RWPE1 (cell line): ENCODE measurements at places on chromosomes 6 and 20.

- DNase-seq = no peak
These were observed 187.4 kb upstream of the RREB1 start for GRCh38 chr6:6920114-6920986.

DNA sequence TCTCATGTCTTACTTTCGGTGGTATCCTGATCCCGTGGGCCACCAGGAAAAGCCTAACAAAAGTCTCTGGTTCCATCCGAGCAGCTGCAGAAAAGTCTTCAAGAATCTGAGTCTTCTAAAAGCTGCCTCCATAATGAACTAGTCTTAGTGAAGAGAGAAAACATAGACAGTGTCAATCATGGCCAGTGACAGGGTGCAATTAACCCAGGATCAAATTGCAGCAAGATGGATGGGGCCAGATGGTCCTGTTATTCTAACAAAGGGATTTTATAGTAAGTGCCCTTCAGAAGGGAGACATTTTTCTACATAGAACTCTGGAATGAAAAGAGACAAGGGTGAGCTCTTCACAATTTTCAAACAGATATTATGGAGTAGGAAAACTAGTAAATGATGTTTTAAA is 281.6 kb upstream of the ZFP64 start:
- no peak for DNase-seq

GRCh38 chr6:63352544-63353285 is 32.9 kb upstream of the LGSN start:
- DNase-seq = peak; percentile 30

DNA sequence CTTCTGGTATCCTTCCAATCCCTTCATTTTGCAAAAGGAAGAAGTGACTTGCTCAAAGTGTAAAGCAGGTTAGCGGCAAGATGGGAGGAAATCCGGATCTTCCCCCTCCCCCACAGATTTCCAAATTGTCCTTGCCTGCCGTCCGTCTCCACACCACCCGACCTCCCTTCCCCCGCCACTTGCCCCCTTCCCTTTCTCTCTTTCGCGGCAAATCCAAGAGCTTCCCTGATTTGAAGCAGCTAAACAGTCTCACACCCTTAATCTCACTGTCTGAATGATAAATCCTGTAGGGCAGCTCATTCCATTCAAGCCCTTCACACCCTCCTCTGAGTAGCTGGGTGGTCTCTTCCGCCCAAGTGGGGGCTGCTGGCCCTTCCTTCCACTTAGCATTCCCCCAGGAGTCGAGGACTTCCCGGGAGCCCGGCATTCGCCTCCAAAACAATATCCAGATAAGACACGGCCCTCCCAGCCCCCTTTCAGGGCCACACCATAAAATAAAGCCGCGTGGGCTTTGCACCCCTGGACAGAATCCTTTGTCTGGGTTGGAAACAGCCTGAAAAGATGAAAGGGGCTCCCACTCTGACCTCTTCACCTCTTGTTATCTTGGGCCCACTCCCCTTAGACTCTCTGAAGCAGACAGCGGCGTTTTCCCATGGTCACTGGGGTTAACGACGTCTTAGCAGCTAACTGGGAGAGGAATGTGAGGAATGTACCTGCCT is 44.0 kb upstream of the PIM1 start:
- no peak for DNase-seq

GRCh38 chr6:45666846-45667245 is 289.1 kb upstream of the SUPT3H start:
- no peak for DNase-seq

- no peak for DNase-seq
These were observed 36.0 kb downstream of the ARFGEF2 start for GRCh38 chr20:48957533-48957932.

DNA sequence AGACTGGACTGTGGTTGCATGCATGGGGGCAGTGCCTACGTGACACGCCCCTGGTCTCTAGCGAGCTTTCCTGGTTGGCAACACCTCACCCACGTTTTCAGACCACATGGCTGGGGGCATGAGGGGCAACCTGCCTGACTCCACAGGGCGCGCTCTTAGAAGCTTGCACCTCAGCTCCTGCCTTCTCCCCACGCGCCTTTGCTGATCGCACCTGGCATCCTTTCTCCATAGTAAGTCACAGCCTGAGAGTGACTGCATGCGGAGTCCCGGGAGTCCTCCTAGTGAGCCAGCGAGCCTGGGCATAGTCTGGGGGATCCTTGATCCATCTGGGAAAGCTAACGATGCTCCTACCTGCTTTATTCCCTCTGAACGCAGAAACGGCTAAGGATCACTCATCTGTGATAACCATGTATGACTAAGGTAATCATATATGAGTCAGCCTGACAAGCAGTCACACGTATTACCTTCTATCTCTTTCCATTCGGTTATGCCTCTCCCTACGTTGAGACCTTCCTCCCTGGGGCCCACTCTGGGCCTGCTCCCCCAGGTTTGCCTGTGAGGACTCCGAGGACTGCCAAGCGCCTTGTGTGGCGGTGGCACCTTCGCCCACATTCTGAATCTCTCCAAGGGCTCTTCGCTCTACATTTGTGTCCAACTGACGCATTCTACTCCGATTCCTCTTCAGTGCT is 4.5 kb downstream of the TCFL5 start:
- DNase-seq = peak; percentile 94

DNA sequence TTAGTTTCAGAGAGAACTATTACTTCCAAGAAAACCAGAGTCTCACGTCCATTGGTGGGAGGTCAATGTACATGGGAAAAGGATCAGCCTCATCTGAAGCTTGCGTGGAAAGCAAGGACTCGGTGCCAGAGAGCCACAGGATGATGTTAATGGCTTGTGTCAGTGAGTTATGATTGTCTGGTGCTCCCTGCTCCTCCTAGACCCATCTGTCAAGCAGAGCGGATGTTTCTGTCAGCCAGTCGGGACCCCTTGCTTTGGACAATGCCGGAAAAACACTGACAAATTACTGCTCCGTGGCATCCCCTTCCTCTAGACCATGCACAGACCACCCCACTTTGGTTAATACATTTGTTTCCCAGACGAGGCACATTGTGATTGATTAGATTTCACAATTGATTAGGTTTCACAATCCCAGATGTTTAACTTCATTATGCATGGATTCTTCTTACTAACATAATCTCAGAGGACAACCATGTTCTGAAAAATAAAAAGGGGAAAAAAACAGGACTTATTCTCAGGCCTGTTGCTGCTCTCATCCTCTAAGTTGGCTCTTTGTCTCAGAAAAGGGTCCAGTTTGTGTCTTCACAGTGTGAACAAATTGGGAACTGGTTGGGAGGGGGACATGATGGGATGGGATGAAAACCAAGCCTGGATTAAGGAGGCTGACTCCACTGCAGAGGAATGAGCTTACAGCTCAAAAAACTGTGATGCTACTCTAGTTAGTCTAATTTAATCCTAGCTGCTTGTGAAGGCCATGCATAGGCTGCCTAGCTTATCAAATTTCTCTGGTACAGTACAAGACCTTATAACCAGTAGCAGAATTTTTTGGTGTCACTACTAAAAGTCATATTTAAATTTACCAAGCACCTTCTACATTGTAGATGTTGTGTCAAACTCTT is 51.9 kb downstream of the UNC5CL start:
- no peak for DNase-seq

DNA sequence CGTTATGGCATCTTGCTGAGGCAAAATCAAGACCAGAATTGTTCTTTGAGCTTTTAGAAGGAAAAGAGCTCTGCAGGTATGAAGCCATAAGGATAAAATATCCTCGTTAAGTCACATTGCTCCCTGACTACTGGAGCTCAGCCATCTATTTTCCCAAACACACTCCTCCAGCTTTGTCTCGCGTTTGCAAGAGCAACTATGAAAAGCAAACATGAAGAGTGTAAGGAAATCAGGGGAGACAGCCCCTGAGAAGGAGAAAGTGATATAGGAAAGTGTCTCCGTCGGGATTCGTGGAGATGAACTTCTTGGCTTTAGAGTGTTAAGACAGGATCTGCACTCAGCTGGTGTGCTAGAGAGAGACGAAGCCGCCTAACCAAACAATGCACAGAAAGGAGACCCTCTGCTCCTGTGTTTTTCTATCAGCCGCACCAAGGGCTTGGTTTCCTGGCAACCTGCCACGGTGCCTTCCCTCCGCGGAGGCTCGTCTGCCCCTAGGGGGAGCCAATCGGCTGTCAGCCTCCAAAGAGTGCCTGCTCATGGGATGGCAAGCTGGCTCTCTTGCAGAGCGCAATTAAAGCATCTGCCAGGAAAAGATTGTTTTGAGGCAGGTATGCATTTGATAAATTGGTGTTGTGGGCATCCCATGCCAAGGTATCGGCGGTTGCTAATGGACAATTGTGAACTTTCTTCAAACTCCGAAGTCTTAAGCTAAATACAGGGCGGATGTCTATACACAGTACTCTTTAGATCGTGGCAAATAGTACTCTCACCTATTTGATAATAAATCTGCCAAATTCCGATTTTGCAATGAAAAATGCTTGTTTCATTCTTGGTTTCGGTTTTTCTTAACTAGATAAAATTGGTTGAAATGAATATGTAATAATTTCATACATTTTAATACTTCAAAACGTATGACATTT is 603.2 kb downstream of the RNF144B start:
- peak; percentile 64 for DNase-seq

DNA sequence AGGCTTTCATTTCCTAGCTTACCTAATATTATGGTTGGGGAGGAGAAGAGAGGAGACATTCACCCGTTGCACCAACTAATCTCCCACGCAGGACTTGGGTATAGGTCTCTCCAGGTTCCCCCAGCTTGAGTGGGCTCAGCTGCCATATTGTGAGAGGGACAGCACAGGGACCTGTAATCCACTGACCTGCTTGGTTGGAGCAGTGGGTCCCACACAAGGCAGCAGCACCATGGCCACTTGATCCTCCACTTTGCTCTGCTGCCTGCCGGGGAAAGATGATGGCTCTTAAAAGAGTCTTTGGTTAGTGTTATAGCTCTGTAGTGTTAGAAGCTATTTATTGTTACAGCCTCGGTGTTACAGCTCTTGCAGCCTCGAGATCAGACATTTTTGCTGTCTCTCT is 22.5 kb upstream of the ECHDC1 start:
- DNase-seq = no peak

DNA sequence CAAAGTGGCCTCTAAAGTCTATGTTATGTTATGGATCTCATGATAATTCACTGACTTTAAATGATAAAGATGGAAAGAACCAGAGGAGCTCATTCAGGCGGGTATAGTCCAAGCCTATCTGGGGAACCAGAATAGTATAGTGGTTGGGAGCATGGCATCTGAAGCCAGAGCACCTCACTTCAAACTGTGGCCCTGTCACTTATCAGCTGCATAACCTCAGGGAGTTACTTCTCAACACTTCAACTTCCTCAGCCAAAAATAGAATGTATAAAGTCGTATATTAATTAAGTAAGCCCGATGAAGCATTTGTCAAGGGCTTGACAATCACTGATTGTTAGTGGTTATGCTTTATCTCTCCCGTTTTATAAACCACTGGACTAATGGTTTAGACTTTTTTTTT is 112.7 kb downstream of the RTN4IP1 start:
- DNase-seq = no peak
